Karpas-422 (cell line): ENCODE measurements at places on chromosomes 12 and 14. TPM values are rescaled to one million over a fixed set of nuclear protein-coding genes. Genes with fewer than 3 reads are reported as not detected.

- no peaks in the 10 kb centered on the region for H3K4me1 ChIP-seq
- H3K4me3 ChIP-seq = no peak overlapping the region
- H3K27ac ChIP-seq = no peak overlapping the region
- H3K27me3 ChIP-seq = no peaks in the 10 kb centered on the region
- H3K36me3 ChIP-seq = no peaks in the 10 kb centered on the region
Observed at GRCh38 chr12:51848841-51849735, 570 bp upstream of the FIGNL2 start.

DNA sequence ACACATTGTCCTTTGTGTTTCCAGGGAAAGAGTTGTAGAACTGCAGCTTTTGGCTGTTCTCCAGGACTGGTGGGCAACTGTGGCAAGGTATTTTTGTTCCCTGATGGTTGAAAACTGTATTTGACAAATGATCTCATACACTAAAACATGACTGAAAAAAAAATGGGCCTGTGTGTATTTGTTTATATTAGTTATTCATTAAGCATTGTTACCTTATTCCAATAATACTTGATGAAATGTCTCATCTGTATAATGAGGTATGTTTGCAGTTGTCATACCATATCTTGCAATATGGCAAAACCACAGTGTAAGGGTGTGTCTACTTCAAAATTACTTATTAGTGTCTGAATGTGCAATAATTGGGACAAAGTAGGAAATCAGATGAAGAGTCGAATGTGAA is 479.4 kb upstream of the NOVA1 start:
- no peak overlapping the region for H3K27ac ChIP-seq
- no peaks in the 10 kb centered on the region for H3K27me3 ChIP-seq
- no peaks in the 10 kb centered on the region for H3K4me1 ChIP-seq
- no peaks in the 10 kb centered on the region for H3K36me3 ChIP-seq
- DNase-seq = no peak

- no peaks in the 10 kb centered on the region for H3K4me1 ChIP-seq
- H3K27me3 ChIP-seq = no peaks in the 10 kb centered on the region
- no peak overlapping the region for H3K27ac ChIP-seq
- H3K4me3 ChIP-seq = no peak overlapping the region
Observed at GRCh38 chr12:39763890-39764169, 144.2 kb upstream of the ABCD2 start.

GRCh38 chr12:65923228-65923627 is 98.9 kb downstream of the HMGA2 start:
- H3K4me1 ChIP-seq = no peaks in the 10 kb centered on the region; the same call in 1 of the 2 replicates
- H3K36me3 ChIP-seq = no peaks in the 10 kb centered on the region
- H3K4me3 ChIP-seq = no peak overlapping the region

DNA sequence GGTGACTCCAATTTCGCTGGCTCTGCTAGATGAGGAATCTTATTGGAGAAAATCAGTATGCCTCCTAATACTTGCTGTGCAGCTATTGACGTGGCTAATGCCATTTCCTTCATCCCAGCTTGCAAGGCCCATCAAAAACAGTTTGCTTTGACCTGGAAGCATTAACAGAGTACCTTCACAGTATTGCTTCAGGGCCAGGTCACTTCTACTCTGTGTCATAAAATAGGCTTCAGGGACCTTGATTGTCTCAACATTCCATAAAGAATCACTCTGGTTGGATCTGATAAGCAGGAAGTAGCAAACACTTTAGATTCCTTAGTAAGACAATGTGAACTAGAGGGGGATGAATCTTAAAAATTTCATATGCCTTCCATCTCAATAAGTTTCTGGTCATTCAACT is 26.9 kb upstream of the ZNF641 start:
- DNase-seq = no peak
- H3K4me3 ChIP-seq = no peak overlapping the region
- no peak overlapping the region for H3K27ac ChIP-seq
- no peaks in the 10 kb centered on the region for H3K27me3 ChIP-seq
- H3K4me1 ChIP-seq = no peaks in the 10 kb centered on the region

TAS2R20 gene
- total RNA-seq = 4.0 and 18.2 TPM in 2 replicates

DNA sequence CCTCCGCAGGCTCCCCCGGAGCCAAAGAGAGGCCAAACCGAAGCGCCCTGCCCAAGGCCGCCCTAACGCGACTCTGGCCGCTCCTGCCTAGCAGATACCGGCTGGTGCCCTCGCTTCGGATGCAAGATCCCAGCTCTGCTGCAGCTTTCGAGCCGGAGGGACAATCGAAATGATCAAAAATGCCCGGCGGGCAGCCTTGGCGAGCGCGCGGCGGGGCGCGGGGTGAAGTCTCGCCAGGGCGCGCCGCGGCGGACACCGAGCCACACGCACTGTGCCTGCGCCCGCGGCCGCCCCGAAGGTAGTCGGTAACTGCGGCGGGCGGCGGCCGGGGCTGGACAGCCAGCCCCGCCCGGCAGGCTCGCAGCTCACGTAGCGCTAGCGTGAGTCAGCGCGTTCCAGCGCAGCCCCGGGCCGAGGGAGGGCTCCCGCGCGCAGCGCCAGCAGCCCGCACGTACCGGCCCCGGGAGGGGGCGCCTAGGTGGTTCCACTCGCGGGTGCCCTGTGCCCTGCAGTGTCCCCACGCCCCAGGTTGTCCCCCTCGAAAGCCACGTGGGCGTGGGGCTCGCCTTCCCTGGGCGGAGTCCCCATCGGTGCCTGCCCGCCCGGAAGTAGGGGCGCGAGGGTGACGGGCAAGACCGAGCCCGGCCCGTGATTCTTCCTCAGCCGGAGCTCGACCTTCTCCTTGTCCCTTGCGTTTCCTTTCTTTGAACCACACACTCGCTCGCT is 109.2 kb upstream of the EGLN3 start:
- H3K4me3 ChIP-seq = no peak overlapping the region
- H3K36me3 ChIP-seq = no peaks in the 10 kb centered on the region
- no peaks in the 10 kb centered on the region for H3K27me3 ChIP-seq
- no peaks in the 10 kb centered on the region for H3K4me1 ChIP-seq
- H3K27ac ChIP-seq = no peak overlapping the region
- DNase-seq = no peak

GPR65 gene
- 4.4 and 8.1 TPM in 2 replicates for total RNA-seq

DNA sequence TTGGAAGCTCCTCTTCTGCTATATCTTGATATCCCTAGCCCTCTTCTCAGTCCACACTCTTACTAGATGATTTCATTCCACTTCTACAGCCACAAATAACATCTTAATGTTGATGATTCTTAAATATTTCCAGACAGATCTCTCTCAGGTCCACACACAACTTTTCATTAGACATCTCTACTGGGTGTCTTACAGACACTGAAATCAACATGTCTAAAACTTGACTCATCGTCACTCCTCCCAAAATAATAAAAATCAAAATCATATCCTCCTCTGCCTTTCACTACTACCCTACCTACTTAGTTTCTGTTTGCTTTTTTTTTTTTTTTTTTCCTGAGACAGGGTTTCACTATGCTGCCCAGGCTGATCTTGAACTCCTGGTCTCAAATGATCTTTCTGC is 11.9 kb downstream of the PRDM4 start:
- H3K4me1 ChIP-seq = no peaks in the 10 kb centered on the region
- H3K27ac ChIP-seq = no peak overlapping the region
- H3K4me3 ChIP-seq = no peak overlapping the region

ACOT6 gene
- not detected in 2 replicates for total RNA-seq

DNA sequence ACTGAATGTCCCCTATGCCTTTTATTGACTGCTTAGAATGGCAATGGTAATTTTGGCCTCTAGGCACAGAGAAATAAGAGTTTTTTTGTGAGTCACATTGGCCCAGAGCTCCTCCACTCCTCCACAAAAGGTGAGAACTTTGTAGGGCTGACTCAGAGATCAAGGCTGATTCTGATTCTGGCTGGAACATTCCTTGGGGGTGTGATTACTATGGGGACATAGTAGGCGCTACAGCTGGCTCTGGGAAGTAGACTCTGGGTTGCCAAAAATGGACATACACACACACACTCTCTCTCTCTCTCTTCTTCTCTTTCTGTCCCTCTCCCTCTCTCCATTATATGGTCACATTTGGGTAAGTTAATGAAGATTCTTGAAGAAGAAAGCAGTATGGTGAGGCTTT is 174.6 kb upstream of the DDHD1 start:
- no peaks in the 10 kb centered on the region for H3K4me1 ChIP-seq
- H3K36me3 ChIP-seq = no peaks in the 10 kb centered on the region
- H3K27me3 ChIP-seq = no peaks in the 10 kb centered on the region
- no peak for DNase-seq
- H3K27ac ChIP-seq = no peak overlapping the region
- no peak overlapping the region for H3K4me3 ChIP-seq

ERBB3 gene
- total RNA-seq = not detected in 2 replicates

OVCH1 gene
- total RNA-seq = not detected in 2 replicates

LRCOL1 gene
- total RNA-seq = not detected in 2 replicates

GRCh38 chr14:90419200-90419599 is 22.4 kb downstream of the CALM1 start:
- H3K27me3 ChIP-seq = no peaks in the 10 kb centered on the region; the same call in 1 of the 2 replicates
- H3K27ac ChIP-seq = no peak overlapping the region
- DNase-seq = no peak
- H3K4me3 ChIP-seq = no peak overlapping the region

GRCh38 chr12:82855872-82856271 is 169.2 kb downstream of the TMTC2 start:
- DNase-seq = no peak
- no peaks in the 10 kb centered on the region for H3K4me1 ChIP-seq
- H3K4me3 ChIP-seq = no peak overlapping the region
- no peaks in the 10 kb centered on the region for H3K27me3 ChIP-seq
- H3K36me3 ChIP-seq = no peaks in the 10 kb centered on the region

DNA sequence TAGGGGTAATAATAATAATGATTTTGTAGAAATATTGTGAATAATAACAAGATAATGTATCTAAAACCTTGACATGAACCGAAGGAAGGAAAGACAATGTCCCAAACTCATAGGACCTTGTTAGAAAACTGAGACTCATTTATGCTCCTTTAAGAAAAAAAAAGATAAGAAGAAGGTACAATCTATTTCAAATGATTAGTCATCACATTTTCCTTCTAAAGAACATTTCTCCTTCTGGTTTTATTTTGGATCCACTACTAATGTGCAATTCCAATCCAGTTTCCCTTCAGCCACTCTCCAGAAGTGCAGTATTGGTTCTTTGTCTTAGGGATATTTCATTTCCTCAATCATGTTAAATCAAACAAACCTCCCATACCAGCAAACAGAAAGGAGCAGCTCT is 526.7 kb downstream of the FUT8 start:
- H3K27ac ChIP-seq = no peak overlapping the region
- H3K4me3 ChIP-seq = no peak overlapping the region
- no peaks in the 10 kb centered on the region for H3K36me3 ChIP-seq
- DNase-seq = no peak

SERPINA12 gene
- total RNA-seq = not detected in 2 replicates

- H3K4me1 ChIP-seq = no peaks in the 10 kb centered on the region
- H3K4me3 ChIP-seq = no peak overlapping the region
- no peak for DNase-seq
- H3K36me3 ChIP-seq = no peaks in the 10 kb centered on the region
- H3K27ac ChIP-seq = no peak overlapping the region
- H3K27me3 ChIP-seq = no peaks in the 10 kb centered on the region
Observed at GRCh38 chr12:69129564-69129963, 109.8 kb upstream of the CPSF6 start.

KRT74 gene
- not detected in 2 replicates for total RNA-seq

GRCh38 chr14:58620011-58620410 is 17.8 kb upstream of the DACT1 start:
- H3K4me1 ChIP-seq = no peaks in the 10 kb centered on the region
- no peaks in the 10 kb centered on the region for H3K36me3 ChIP-seq
- no peak overlapping the region for H3K27ac ChIP-seq
- H3K4me3 ChIP-seq = no peak overlapping the region
- DNase-seq = no peak
- H3K27me3 ChIP-seq = no peaks in the 10 kb centered on the region

LMO3 gene
- total RNA-seq = not detected in 2 replicates

ASCL1 gene
- not detected in 2 replicates for total RNA-seq

GRCh38 chr14:94043756-94044475 is 17.8 kb downstream of the OTUB2 start:
- no peaks in the 10 kb centered on the region for H3K27me3 ChIP-seq
- H3K4me3 ChIP-seq = no peak overlapping the region
- H3K4me1 ChIP-seq = no peaks in the 10 kb centered on the region
- no peak for DNase-seq

GRCh38 chr12:84355561-84355960 is 557.0 kb downstream of the SLC6A15 start:
- no peaks in the 10 kb centered on the region for H3K27me3 ChIP-seq
- no peaks in the 10 kb centered on the region for H3K4me1 ChIP-seq
- no peak overlapping the region for H3K4me3 ChIP-seq
- H3K27ac ChIP-seq = no peak overlapping the region
- no peaks in the 10 kb centered on the region for H3K36me3 ChIP-seq

TMPRSS12 gene
- total RNA-seq = not detected in 2 replicates

GRCh38 chr14:24605435-24606190 is 3.9 kb downstream of the GZMH start:
- H3K27ac ChIP-seq = no peak overlapping the region
- DNase-seq = peak; percentile 88
- no peaks in the 10 kb centered on the region for H3K36me3 ChIP-seq
- no peaks in the 10 kb centered on the region for H3K27me3 ChIP-seq
- H3K4me3 ChIP-seq = no peak overlapping the region

- H3K27me3 ChIP-seq = peaks cover 3% of the 10 kb centered on the region; the same call in 1 of the 2 replicates
- H3K36me3 ChIP-seq = no peaks in the 10 kb centered on the region
- DNase-seq = no peak
- H3K27ac ChIP-seq = no peak overlapping the region
- H3K4me1 ChIP-seq = no peaks in the 10 kb centered on the region
- no peak overlapping the region for H3K4me3 ChIP-seq
Observed at GRCh38 chr12:79451365-79451764, 239.4 kb downstream of the PAWR start.

TPH2 gene
- not detected in 2 replicates for total RNA-seq

KRT3 gene
- not detected in 2 replicates for total RNA-seq
